ENCODE measurements at places on chromosomes 1 and 21. TPM values are rescaled to one million over a fixed set of nuclear protein-coding genes. Genes with fewer than 3 reads are reported as not detected.

OR2T12 gene
- total RNA-seq: not detected

CNR2 gene
- not detected for total RNA-seq

S100A5 gene
- total RNA-seq: 1.0 TPM

TINAGL1 gene
- 0.51 TPM for total RNA-seq

ENAH gene
- 66.8 TPM for total RNA-seq

PCSK9 gene
- 3.0 TPM for total RNA-seq

LCE1E gene
- not detected for total RNA-seq

FCRL5 gene
- total RNA-seq: 0.03 TPM

SLC9A1 gene
- 15.4 TPM for total RNA-seq

PODN gene
- total RNA-seq: not detected

MIXL1 gene
- not detected for total RNA-seq

LCE3E gene
- not detected for total RNA-seq

LCE2A gene
- total RNA-seq: not detected

MROH9 gene
- total RNA-seq: not detected

CLCA4 gene
- total RNA-seq: not detected

ERG gene
- not detected for total RNA-seq

NBPF10 gene
- total RNA-seq: 0.98 TPM

NUP133 gene
- 23.3 TPM for total RNA-seq

CHI3L2 gene
- 0.72 TPM for total RNA-seq

HRNR gene
- not detected for total RNA-seq

OR6N1 gene
- total RNA-seq: not detected

CRP gene
- total RNA-seq: not detected

ZFP69 gene
- not detected for total RNA-seq

CELA3B gene
- total RNA-seq: not detected

IL6R gene
- total RNA-seq: 27.2 TPM

OPN3 gene
- 60.0 TPM for total RNA-seq

TRIM67 gene
- total RNA-seq: 0.14 TPM

VSIG8 gene
- total RNA-seq: not detected

CLDN8 gene
- total RNA-seq: not detected

OLIG2 gene
- total RNA-seq: not detected

COL8A2 gene
- 0.08 TPM for total RNA-seq

GPA33 gene
- not detected for total RNA-seq

LRIF1 gene
- 15.8 TPM for total RNA-seq

ANGPTL3 gene
- total RNA-seq: not detected

C1orf167 gene
- not detected for total RNA-seq

LCE1C gene
- not detected for total RNA-seq

RHEX gene
- not detected for total RNA-seq

SEMA6C gene
- 2.6 TPM for total RNA-seq

OR10T2 gene
- not detected for total RNA-seq

LCE1B gene
- total RNA-seq: not detected

HENMT1 gene
- 5.3 TPM for total RNA-seq

FAM72B gene
- total RNA-seq: 5.9 TPM

RPTN gene
- not detected for total RNA-seq

KMO gene
- 1.0 TPM for total RNA-seq

All from A549 treated with Mapracorat at 1 μM for 4 hours (cell line).